Immature natural killer cell (primary cell): ENCODE measurements at places on chromosomes 7 and 10.

GRCh38 chr10:60399328-60399727 lies 9.7 kb upstream of the ANK3 start:
- peaks cover 4% of the 10 kb centered on the region for H3K4me1 ChIP-seq

- H3K4me1 ChIP-seq: peaks cover 8% of the 10 kb centered on the region
- DNase-seq: no peak
Measured at GRCh38 chr10:102188298-102188940, 36.2 kb downstream of the NOLC1 start.

- H3K27me3 ChIP-seq: peaks cover 4% of the 10 kb centered on the region
- no peak for DNase-seq
- H3K4me3 ChIP-seq: no peak overlapping the region
- H3K4me1 ChIP-seq: no peaks in the 10 kb centered on the region
- no peak overlapping the region for H3K27ac ChIP-seq
Measured at GRCh38 chr10:5595994-5596471, 70.4 kb downstream of the ASB13 start.

DNA sequence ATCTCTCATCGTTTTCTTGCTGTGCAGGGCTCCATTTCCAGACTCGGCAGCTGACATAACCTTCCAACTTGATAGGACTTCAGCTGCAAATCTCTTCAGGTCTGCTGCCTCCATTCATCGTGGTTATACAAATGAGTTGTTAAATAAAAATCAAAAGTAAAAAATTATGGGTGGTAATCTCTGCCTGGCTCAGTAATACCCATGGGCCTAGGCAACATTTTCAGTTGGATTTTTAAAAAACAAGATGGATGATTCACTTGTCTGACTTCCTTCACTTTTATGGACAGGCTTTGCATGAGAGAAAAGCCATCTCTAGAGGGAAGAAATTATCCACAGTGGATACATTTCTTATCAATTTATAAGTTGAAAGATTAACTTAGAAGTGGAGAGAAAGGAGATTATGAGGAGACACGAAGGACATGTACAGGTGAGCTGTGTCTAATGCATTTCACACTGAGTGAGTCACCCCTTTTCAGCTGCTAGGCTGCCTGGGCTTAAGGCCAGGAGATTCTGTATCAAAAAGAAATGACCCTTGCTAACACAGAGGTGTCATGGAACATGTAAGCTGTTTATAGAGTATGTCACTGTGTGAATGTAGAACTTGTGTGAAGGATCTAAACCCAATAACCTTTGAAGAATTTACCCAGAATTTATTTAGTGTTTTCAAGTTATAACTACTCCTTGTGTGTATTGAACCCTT lies 495.1 kb downstream of the AUTS2 start:
- no peaks in the 10 kb centered on the region for H3K36me3 ChIP-seq
- H3K27me3 ChIP-seq: no peaks in the 10 kb centered on the region
- no peak for DNase-seq

DNA sequence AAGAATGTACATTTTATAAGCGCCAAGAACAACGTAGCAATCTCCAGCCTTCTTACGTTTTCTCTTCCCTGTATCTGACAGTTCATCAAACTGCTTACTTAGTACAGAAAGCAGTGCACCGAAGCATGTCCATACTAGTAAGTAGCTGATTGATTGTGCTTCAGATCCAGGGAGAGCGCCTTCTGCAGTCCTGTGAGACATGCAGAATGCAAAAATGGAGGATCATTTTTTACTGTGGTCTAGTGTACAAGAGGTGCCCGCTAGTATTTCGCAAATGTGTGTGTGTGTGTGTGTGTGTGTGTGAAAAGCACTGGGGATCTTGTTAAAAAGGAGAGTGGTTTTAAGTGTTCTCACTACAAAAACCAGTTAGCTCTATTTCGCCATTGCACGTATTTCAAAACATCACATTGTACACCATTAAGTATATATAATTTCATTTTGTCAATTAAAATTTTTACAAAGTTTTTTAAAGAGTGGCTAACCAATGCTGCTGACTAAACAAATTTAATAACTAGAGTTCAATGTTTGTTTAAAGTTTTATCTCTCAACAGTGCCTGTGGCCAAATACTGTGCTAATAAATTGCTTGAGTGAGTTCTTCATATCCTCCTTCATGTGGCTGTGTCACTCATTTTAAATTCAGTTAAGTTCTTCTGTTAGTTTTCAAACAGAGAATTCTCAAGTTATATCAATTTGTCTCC lies 99.6 kb downstream of the ZMYND11 start:
- no peak overlapping the region for H3K4me3 ChIP-seq
- no peak for DNase-seq
- H3K27me3 ChIP-seq: no peaks in the 10 kb centered on the region
- H3K36me3 ChIP-seq: peaks cover 16% of the 10 kb centered on the region
- peaks cover 26% of the 10 kb centered on the region for H3K4me1 ChIP-seq
